ENCODE measurements at places on chromosomes 11 and 22. TPM values are rescaled to one million over a fixed set of nuclear protein-coding genes. Genes with fewer than 3 reads are reported as not detected.
A peak's percentile ranks its signal among the peaks of the same experiment; 100 is the strongest.

DNA sequence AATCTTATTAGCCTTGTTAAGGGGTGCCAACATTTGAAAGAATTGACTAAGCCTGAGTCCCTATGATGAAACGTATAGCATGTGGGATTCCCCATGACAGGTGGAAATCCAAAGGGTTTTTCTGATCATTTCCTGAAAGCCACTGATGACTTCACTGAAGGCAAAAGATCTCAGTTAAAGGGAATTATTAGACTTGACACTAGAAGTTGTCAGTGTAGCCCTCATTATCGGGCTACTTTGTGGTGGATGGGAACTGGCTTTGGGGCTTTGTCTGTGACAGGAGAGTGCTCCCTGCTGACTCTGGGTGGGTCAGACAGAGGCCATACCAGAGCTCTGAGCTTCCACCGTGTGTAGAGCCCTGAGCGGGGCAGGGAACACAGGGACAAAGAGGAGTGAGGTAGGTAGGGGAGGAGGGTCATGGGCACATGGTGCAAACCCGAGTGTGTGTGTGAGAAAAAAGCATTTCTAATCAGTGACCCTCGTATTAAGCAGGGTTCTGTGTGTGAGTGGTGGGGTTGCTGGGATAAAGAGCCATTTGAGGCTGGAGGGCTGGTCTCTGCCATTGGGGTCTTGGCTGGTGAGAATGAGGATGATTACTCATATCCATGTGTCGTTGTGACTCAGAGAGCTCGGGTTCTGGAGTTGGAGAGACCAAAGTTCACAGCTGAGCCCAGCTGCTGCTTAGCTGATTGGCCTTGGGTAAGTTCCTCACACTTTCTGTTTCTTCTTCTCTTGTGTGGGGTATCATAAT lies 101.1 kb downstream of the GRIK4 start:
- DNase-seq = no peak

DNA sequence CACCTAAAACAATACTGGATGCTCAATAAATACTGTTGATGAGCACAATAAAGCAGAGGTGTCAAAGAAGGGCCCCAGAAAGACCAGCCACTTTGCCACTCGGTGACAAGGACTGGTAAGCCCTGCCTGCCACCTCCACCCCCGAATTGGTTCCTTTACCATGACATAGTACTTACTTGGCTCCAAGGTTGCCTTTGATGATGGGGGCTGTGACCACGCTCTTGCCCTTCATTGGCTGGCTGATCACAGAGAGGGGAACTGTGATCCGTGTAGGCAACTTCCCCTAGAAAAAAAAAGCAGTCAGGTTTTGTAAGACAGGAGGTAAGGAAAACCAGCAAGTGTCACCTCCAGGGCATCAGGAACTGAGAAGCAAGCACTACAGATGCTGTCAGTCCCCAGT lies 29.7 kb downstream of the NFRKB start:
- no peak for DNase-seq

GRCh38 chr11:31702966-31703365 lies 108.2 kb downstream of the PAX6 start:
- no peak for DNase-seq

GRCh38 chr22:42072606-42073330 lies 1.3 kb upstream of the PHETA2 start:
- DNase-seq = peak; percentile 24

GRCh38 chr11:57640068-57640800 lies 9.5 kb downstream of the YPEL4 start:
- peak; percentile 44 for DNase-seq

DNA sequence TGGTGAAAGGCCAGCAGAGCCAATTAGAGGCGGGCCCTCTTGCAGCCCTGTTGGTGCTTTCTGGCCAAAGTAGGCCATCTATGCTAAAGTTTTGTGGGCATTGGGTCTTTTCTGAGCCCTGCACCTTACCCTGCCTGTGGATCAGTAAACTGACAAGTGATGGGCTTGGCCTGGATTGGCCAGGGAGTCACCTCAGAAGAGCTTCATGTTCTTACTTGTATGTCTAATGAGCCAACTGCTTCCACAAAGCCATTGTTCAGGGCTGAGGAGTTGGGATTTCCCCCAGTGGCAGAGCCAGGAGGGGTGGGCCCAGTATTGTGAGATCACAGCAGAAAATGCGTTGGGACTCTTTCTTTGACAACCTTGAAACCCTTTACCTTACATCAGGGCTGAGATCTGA lies 90.4 kb downstream of the CWC15 start:
- DNase-seq = no peak

GRCh38 chr11:106625566-106625965 lies 392.7 kb downstream of the GUCY1A2 start:
- DNase-seq = no peak

DNA sequence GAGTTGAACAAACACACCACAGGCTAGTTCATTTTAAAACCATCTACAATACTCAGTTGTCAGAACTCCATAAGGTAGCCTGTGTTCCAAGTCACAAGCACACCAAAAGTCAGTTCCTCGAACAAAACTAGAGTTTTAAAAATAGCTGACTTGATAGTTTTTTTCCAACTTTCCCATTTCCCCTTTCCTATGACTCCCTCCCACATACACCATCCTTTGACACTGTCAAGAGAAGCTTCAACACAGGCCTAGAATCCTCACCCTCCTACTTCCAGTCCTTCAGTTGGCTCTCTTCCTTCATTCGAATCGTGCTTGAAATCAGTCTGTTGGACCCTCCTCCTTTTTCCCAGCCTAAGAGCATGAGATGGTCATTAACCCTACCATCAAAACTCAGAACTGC lies 105.7 kb upstream of the AKIP1 start:
- DNase-seq = no peak

DNA sequence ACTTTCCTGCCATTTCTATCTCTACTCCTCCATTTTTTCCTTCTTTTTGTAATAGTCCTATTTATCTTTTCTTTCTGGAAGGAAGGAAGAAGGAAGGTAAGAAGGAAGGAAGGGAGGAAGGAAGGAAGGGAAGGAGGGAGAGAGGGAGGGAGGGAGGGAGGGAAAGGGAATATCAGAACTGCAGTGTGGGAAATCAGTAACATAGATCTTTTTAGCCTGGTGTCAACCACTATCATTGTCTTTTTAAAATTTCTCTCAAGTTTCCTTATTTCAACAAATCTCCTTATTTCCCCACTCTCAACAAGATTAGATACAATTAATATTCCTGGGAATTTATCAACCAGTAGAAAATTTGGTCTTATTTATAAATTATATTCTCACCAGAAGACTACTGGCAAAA lies 33.7 kb downstream of the OR52E1 start:
- no peak for DNase-seq

- DNase-seq = no peak
These were observed 134.4 kb downstream of the METTL15 start for GRCh38 chr11:28242596-28242995.

DNA sequence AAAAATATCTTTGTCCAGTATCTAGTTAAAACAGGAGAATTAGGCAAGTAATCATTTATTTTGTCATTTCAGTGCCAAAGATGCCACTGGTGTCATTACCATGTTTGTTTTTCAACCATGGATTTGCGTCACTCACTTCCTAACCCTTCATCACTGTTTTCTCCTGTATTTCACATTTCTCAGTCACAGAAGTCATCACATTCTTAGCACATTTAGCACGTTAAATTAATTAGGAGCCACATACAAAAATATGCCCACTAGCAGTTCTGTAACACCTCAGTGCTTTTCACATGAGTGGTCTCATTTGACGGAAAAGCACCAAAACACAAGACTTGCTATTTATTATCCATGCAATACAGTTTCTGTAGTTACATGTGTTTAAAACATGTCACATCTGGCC lies 546.0 kb downstream of the METTL15 start:
- DNase-seq = no peak

- DNase-seq = no peak
These were observed 2.9 kb upstream of the NNMT start for GRCh38 chr11:114293201-114293711.

DNA sequence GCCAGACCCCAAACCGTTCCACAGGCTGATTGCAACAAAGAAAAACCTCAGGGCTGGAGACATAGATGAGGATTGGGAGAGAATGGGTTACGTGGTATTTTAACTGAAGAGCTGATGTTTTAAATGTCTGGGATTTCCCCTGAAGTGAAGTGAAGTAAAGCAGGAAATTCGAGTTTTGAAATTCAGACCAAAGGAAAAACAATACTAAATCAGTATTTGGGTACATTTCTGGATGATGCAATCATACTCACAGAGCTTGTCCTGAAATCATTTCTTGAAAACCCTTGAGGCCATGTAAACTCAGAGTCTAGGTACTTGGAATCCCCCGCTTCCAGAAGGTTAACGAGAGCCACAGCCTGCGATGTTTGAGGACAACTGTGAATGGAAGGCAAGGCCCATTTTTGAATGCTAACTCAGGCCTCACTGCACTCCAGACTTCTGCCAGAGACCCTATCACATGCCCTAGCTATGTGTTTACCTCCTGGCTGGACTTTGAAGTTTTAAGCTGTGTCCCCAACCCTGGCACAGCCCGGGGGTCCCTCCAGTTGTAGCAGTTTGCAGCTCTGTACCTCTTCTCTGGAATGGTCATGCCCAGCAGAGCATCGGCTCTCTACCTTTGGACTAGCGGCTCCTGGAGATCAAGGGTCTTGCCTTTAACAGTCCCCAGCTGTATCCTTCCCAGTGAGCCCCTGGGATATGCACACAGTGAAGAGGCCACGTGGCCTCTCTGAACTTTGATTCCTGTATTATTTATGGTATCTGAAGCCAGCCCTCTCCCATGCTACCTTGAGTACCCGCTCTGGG lies 5.4 kb upstream of the FTH1 start:
- DNase-seq = no peak

DNA sequence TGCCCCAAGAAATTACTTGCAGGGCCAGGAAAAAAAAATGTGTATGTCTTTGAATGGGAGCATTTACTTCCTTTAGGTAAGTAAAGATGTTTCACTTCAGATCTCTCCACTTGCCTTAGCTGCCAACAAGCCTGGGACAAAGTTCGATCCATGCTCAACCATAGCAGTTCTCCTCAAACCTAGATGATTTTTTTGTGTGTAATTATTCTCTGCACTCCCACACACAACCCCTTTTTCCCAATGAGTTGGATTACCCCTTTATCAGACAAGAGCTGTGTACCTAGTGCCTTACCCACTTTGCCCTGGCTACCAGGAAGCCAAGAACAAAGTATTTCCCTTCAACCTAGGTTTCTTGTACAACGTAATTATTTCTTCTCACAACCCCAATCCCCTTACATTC lies 35.6 kb downstream of the TPBGL start:
- DNase-seq = no peak

DNA sequence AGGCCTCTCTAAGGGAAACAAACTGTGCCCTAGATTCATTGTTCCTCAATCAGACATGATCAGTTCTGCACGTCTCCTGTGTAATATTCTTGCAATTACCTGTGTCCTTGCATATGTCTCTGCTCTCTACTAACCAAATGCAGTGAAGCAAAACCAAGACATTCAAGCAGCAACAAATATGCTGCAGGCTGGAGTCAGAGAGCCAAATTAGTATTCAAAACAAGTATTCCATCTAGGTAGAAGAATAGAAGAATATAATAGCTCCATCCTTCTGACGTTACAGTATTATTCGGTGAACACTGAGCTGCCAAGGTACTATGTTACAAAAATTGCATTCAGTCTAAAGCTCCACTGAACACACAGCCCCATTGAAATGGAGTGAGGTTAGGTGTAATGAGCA lies 51.8 kb downstream of the SLN start:
- no peak for DNase-seq

DNA sequence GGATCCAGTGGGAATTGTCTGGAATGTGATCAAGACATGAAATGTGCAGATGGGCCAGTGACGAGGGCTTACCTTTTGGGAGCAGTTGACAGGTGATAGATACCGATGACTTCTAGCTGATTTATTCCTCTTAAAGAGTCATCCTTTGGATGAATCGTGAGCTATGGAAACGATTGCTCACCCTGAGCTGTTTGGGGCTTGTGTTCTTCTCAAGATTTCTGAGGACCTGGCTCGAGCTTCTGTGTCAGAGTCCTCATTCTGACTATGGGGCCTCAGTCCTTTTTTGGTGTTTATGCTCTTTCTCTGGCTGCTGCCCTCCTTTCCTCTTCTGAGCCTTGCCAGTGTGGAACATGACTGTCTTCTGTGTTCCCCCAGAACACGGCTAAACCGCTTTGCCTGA lies 11.9 kb upstream of the AMPD3 start:
- no peak for DNase-seq

DNA sequence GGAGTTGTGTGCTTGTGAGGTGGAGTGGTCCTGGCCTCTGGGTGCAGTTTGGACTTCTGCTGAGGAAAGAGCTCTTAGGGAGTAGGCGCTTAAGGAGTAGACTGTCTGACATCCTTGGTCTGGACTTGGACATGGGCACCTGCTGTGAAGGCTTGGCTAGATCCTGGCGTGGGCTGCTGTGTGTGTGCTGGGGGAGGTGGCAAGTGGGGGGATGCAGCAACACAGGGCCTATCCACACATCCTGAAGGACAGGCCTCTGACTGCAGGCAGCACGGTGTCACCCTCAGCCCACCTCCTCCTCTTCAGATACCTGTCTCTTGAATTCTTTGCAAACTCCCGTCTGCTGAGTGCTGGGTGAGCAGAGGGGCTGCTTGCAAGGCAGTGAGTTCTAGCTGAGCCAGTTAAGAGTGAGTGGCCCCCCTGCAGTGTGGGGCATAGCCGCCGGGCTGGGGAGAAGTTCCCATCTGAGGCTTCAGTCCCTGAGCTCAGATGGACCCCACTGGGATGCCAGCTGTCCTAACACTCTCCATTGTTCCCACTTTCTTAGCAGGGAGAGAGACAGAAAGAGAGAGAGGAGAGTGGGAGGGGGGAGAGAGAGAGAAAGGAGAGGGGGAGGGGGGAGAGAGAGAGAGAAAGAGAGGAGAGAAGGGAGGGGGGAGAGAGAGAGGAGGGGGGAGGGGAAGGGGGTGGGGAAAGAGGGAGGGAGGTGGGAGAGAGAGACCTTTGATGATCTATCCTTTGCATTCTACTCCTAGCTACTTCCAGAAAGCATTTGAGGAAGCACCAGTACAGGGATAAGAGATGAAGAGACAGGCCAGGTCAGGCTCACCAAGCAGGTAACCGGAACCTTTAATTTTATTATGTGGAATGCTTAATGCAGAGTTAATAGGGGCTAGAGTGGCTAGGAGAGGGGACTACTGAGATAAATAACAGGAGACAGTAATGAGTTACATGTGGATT lies 12.6 kb downstream of the SOX10 start:
- no peak for DNase-seq

DNA sequence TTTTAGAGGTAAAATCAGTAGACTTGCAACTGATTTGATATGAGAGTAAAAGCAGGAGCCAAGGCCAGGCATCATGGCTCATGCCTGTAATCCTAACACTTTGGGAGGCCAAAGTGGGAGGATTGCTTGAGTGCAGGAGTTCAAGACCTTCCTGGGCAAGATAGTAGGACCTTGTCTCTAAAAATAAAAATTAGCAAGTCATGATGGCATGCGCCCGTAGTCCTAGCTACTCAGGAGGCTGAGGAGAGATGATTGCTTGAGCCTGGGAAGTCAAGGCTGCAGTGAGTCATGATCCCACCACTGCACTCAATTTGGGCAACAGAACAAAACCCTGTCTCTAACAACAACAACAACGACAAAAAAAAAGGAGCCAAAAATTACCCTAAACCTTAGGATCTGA lies 13.5 kb downstream of the SGSM3 start:
- no peak for DNase-seq

- no peak for DNase-seq
These were observed 184.6 kb downstream of the SHANK2 start for GRCh38 chr11:71067753-71068152.

Gene HSPB2
- total RNA-seq = 59.9 TPM

Gene F2
- total RNA-seq = not detected

Gene TRPM5
- total RNA-seq = not detected

Gene MRGPRE
- 0.38 TPM for total RNA-seq

Measured in cardiac septum (tissue), 1 donor.